ENCODE measurements at places on chromosomes 1 and 21.

DNA sequence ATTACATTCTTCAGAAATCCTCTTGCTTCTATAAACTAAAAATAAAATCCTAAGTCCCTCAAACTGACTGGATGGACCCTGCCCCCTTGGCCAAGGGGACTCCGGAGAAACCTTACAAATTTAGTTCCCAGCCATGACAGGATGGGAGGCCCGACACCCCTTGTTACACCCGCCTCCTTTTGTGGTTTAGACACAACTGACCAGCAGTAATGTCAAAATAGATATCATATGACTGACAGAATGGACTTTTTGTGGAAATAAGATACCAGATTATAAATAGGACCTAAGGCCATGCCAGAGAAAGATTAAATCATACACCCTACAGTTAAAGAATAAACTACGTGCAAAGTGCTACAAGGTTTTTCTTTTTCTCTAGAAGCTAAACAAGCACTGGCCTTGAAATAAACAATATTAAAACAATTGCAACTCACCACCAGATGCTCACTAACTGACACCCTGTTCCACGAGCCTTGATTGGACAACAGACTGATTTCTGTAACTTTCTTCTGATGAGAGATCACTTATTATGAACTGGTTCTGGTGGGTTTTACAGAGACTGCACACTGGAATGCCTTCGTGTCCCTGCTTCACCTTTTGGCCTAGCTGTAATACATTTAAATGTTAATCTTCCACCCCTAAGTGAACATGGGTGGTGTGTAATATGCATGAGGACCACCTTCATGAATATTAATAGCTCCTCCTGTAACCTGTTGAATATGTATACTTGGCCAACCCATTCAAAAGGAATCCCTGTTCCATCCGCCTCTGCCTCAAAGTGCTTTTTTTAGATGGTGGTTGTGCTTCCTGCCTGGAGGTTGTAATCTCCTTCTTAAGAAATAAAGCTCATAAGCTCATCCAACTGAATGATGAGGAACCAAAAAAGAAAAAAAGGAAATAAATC lies 99.6 kb downstream of the ODF2L start:
- DNase-seq = no peak

DNA sequence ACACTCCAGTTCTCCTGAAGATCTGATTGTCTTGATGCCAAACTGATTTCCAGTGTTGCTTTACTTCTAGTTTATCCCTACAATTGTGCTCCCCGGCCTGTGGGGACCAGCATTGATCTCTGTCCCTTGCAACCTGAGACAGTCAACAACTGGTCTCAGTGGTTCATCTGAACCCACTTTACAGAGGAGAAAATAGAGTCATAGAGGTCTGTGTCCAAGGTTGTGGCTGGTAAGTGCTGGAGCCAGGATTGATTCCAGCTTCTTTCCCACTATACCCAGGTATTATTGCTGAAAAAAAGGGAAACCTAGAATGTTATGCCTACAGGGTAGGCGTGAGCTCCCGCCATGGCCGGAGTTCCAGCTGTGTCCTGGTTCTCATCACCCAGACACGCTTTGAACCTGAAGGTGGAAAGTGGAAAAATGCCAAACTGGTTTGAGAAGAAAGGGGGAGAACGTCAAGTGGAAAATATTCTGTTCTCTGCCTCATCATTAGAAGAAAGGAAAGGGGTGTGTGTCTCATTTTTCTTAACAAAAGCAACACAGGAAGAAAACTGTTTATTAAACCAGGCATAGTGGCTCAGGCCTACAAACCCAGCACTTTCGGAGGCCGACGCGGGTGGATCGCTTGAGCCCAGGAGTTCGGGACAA lies 60.7 kb upstream of the ITPKB start:
- no peak for DNase-seq

DNA sequence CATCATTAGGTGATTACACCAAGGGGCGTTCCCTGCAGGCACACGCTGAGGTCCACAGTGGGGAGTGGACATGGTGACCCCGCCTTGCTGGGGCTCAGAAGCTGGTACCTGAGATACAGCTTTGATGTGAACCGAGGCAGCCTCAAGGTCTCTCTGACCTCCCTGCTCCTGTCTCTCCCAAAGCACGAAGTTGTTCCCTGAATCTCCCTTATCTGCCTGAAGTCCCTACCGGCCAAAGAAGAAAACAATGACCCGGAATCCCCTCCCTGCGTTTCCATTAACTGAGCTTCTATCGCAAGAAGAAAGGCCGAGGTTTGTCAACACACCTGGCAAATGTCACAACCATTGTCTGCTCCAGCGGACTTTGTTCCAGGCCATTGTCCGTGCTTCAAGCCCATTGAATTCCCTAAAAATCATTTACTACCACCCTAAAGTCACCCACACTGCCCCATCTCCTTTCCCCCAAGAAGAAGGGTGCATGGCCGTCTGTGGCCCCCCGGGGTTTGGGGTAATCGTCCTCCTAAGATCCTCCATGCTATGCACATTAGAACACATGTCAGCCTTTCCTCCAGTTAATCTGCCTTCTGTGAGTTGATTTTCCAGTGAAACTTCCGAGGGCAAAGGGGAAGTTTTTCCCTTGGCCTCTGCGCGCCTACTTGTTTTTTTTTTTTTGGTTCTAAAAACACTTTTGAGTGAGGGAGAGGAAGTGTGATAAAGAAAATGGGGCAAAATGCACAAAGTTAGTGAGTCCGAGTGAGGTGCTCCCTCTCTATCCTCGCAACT lies 48.1 kb upstream of the COL18A1 start:
- no peak for DNase-seq

- no peak for DNase-seq
Measured at GRCh38 chr1:192489047-192489446, 86.5 kb upstream of the RGS1 start.

- peak; percentile 38 for DNase-seq
Measured at GRCh38 chr1:9689971-9690381, 38.4 kb downstream of the PIK3CD start.

- DNase-seq = no peak
Measured at GRCh38 chr1:232906441-232906840, 44.0 kb upstream of the NTPCR start.

Data from left ventricle myocardium inferior (tissue), 1 donor.